Activated T-cell treated with anti-CD3 and anti-CD28 coated beads, Interleukin-2, amount 50 U/mL, for 4 hours (primary cell): ENCODE measurements at places on chromosomes 4 and X. TPM values are rescaled to one million over a fixed set of nuclear protein-coding genes. Genes with fewer than 3 reads are reported as not detected.

FTHL17 gene
- not detected for total RNA-seq

C4orf51 gene
- not detected for total RNA-seq

STPG2 gene
- total RNA-seq: not detected

MAGEA2B gene
- not detected for total RNA-seq

ADH1A gene
- total RNA-seq: not detected

DNA sequence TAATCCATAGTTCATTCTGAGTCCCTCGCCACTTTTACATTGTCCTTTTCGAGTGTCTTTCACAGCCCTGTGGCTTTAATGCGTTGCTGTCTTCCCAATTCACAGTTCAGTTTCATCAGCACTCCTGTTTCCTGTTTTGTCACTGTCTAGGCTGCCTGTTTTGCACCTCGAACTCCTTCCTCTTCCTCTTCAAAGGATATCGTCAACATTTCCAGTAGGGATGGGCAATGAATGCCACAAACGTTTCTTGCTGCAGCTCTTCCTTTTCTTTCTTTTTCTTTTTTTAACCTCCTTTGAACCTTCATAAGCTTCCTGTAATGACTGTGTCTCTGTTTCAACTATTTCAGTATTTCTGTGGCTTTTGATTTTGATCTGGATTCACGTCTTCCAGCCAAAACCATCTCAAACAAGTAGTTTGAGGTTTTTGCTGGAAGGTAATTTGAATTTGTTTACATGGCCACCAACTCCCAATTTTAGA is 105.4 kb downstream of the ANXA3 start:
- peak; percentile 5 for DNase-seq

- no peak for DNase-seq
These were observed 223.9 kb downstream of the CAMK2D start for GRCh38 chr4:113537628-113538027.

DNA sequence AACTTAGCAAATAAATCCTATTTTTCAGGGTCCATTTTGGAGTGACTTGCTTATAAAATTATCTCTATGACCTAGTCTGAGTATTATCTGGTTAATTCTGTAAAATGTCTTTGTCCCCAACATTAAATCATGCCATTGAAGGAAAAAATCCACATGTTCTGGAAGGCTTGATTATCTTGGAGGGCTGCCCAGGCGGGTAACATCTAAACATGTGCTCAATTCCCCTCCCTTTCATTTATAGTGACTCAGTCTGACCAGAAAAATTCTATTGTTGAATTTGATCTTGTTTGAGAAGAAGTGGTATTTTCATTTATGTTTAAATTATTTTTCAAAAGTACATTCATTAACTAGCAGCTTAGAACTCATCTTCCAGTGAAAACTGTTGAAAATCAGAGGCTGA is 55.4 kb upstream of the SLC10A7 start:
- DNase-seq: no peak

DNA sequence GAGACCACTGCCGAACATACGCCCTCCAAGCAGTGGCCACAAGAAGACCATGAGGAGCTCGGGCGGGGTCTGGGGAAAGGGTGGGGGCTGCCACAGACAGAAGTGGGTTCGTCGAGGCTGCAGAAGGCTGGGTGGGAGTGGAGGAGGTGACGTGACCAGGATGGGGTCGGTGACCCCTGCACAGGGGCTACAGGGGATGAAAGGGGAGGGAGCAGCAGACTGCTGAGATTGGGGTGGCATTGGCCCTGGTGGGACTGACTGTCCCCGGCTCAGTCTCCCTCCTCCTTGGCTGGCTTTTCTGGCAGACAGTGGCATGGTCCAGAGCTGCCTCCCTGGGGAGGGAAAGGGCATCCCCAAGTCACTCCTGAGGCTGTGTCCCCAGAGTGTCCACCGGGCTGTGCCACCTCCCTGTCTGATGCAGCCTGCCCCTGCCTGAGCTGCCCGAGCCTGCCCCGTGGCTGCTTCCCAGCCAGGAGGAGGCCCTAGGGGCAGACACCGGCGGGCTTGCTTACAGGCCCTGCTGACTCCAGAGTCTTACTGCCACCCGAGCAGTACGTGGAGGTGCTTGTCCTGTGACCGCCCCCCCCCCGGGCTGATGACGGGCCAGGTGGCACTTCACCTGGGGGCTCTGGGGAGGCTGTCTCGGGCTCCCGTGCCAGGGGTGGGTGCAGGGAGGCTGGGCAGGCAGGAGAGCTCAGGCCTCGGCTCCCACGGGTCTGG is 7.2 kb downstream of the SH3BP2 start:
- no peak for DNase-seq

- DNase-seq: peak; percentile 88
These were observed at the start of gene PUDP for GRCh38 chrX:7147978-7148854. TSS of gene PUDP (minus strand) at chrX:7148153. CDS start at chrX:7148113, 40 bp downstream.

DNA sequence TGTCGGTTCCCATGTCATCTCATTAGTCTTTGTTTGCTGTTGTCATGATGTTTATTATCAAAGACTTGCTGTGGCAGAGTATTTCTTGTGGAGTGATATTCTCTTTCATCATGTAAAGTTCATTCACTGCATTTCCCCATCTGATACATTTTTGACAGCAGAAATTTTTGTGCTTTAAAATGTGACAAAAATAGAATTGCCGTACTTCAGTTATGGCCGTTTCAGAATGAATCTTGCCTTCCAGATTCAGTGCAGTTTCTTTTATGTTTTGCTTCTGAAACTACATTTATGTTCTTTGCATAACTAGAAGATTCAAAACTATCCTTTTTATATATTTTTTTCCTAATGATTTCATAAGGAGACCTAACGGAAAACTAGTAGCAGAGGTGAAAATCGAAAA is 10.0 kb downstream of the CSTF2 start:
- DNase-seq: no peak

- DNase-seq: no peak
These were observed 115.1 kb upstream of the SMIM10 start for GRCh38 chrX:134875671-134876070.

- no peak for DNase-seq
These were observed 150.8 kb downstream of the PTTG2 start for GRCh38 chr4:38111024-38111423.

DNA sequence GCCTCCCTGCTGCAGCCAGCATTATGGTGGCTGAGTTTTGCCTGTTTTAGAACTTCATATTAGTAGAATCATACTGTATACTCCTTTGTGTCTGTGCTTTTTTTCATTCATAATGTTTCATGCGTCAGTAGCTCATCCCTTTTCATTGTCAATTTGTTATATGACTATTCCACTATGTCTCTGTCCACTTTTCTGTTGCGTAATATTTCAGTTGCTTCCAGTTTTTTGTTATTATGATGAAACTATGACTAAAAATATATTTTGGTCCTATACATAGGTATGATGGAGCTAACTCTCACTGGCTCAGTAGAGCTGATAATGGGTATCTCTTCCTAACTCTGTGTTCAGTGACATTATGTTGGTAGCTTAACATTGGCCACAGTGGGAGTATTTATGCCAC is 48.3 kb downstream of the DMP1 start:
- DNase-seq: no peak

DNA sequence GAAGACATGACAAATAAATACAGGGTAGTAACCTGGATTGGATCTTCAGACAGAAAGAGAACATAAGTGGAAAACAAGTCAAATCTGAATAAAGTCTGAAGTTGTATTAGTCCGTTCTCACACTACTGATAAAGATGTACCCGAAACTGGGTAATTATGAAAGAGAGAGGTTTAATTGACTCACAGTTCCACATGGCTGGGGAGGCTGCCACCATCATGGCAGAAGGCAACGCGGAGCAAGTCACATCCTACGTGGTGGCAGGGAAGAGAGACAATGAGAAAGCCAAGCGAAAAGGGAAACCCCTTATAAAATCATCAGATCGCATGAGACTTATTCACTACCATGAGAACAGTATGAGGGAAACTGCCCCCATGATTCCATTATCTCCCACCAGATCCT is 82.8 kb downstream of the USP46 start:
- no peak for DNase-seq

DNA sequence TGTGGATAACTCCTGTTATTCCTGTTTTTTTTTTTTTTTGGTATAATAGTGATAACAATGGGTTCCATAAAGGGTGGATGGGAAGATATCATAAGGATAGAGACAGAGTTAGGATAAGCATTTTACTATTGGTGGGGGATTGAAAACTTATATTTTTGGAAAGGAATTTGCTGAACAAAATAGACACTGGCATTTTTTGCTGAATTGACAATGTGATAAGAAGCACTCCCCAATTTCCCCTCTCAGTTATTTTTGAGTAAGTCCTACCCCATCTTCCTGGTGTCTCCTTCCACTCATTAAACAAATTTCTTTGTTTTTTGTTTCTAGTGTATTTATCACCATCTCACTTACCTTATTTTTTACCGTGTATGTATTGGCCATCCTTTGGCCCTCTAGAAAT is 55.8 kb downstream of the AMELX start:
- no peak for DNase-seq

DNA sequence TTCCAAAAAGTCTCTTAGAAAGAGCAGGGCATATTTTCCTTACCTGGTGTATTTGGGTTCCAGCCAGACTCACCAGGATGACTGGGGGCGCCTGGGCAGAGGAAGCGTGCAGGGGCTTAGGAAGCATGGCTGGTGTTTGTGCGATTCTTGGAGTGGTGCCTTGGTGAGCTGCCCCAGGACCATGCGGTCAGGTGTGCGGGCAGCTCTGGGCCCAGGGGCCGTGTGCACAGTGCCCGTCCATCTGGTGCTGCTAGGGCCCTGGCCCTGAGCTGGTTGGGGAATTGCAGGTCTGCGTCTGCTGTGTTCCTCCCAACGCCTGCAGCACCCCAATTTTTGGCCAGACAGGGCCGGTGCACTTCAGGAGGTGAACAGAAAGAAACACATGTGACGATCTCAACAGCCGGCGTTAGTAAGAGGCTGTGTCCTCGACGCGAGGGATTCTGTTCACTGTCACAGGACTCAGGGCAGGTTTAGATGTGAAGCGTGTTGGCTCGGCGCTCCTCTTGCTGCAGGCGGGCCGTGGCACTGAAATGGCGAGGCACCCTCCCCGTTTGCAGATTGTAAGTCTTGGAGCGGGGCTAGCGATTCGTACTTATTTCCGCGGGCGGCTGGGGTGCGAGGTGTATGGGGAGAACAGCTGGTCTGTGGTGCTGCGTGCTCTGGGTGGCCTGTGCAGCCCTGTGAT is 15.2 kb downstream of the RGS12 start:
- DNase-seq: no peak

DNA sequence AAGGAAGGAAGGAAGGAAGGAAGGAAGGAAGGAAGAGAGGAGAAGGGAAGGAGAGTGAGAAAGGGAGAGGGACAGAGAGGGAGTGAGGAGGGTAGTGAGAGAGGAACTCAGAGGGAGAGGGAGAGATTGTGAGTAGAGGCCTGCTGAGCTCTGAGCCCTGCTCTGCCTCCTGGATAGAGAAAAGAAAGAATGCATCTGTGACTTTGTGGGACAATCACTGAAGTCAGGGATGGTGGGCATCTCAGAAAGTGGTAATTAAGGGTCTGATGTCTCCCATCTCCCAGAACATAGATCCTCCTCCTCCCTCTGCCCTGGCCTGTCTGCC is 142.9 kb upstream of the BANK1 start:
- no peak for DNase-seq

DNA sequence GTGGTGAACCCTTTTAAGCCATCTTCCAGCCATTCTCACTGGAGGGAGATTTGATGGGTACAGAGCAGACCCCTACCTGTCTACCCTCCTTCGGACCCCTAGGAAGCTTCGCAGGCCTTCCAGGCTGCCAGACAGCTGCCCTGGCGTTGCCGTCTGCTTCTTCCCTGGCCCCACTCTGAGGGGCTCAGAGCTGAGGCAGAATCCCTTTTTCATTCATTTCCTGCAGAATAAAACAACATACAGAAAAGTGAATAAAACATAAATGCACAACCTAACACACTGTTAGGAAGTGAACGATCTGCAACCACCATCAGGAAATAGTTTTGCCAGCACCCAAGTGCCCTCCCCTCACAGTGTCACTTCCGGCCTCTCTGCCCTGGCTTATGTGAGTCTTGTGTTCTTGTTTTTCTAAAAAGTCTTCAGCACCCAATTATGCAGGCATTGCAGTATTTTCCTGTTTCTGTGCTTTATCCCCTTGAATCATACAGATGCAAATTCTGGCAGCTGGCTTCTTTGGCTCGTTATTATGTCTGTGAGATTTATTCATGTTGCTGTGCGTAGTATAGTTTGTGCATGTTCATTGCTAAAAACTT is 5.6 kb upstream of the ADD1 start:
- peak; percentile 61 for DNase-seq

DNA sequence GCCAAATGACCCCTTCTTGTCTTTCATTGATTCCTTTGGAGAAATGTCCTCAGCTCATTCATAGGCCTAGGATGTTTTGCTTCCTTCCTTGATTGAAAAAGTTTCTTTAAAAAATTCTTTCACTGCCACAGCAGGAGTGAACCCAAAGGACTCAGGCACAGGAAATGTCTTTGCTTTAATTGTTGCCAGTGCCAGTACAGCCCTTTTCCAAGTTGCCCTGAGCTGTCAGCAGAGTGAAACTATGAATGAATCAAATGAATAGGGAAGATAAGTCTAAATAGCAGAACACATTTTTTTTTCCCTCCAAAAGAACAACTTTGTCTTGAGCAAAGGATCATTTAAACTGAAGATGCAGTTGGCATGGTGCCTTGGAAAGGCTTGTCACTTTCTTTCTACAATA is 63.8 kb upstream of the SLC4A4 start:
- DNase-seq: no peak

DNA sequence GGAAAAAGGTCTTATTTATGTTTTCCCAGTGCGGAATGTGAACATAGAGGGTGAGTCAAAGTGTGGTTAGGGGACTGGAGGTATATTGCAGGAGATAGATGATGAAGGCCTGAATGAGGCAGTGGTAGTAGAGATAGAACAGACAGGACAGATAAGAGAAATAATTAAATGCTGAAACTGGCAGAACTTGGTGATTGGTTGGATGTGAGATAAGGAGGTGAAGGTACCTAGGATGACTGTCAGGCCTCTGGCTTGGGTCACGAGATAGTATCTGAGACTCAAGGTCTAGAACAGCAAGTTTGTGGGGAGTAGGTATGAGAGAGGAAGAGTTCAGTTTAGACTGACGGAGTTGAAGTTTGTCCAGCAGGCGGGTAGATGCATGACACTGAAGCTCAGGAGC is 3.5 kb downstream of the MND1 start:
- no peak for DNase-seq

DNA sequence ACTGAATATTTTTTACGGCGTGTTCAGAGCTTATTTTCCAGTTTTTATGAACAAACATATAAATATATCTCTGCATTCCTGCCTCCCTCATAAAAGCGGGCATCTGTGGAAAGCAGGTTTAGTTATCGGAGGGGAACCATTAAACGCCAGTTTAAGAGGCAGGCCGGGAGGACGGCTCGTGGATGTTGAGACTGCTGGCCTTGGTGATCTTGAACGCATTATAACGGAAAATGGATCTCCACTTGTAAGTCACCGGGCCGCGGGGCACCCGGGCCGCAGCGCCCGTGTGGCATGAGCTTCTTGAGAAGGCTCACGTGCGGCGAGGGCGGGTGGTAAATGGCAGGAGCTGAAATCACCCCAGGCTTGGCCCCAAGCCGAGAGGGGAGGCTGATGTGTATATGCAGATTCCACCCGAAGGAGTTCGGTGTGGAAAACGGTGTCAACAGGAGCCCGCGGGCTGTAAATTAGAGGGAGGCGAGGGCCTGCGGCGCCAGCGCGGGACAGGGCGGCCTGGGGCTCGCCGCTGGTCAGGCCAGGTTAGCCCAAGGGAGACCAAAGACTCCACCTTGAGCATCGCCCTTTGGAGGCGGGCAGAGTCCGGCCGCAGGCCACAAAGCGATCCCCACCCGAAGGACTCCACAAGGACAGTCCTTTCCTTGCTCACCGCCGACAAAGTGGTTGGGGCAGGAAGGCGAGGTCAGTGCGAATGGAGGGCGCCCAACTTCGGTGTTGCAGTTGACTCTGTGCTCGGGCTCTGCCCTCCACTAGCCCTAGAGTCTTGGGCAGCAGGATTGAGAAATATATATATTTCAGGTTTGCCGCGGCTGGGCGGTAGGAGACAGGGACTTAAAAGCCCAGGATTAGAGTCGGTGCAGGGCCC is 1.3 kb upstream of the HAND2 start:
- no peak for DNase-seq
